Activated CD4-positive, alpha-beta T cell treated with anti-CD3 and anti-CD28 coated beads, Interleukin-2, amount 50 U/mL, for 24 hours (primary cell): ENCODE measurements at places on chromosomes 12 and 14.

DNA sequence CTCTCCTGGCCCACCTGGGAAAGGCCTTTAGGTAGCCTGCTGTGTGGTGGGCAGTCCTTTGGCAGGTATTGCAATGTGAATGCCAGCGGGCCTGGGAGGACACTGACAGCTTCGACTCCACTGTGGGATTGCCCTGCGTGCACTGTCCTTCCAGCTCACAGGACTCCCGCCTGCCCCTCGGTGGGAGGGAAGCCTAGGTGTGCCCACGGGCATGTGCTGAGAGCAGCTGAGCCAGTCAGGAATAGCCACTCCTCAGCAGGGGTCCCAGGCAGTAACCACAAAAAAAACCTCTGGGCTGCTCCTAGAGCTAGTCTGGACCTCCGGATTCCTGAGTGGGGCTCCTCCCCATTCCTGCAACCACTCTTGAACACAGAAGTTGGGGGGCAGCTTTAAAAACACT, 278.2 kb downstream of the FOXN3 start:
- no peak for DNase-seq

- DNase-seq: no peak
Observed at GRCh38 chr12:42143452-42144157, 1.1 kb downstream of the GXYLT1 start.

GRCh38 chr12:24062642-24063245, 113.3 kb upstream of the SOX5 start:
- DNase-seq: no peak

- no peak for DNase-seq
Observed at GRCh38 chr14:65976761-65977404, 509.3 kb upstream of the CCDC196 start.

GRCh38 chr12:128783129-128783574, 40.6 kb downstream of the SLC15A4 start:
- DNase-seq: peak; percentile 11

- no peak for DNase-seq
Observed at GRCh38 chr14:51069055-51069454, 25.9 kb downstream of the TRIM9 start.

DNA sequence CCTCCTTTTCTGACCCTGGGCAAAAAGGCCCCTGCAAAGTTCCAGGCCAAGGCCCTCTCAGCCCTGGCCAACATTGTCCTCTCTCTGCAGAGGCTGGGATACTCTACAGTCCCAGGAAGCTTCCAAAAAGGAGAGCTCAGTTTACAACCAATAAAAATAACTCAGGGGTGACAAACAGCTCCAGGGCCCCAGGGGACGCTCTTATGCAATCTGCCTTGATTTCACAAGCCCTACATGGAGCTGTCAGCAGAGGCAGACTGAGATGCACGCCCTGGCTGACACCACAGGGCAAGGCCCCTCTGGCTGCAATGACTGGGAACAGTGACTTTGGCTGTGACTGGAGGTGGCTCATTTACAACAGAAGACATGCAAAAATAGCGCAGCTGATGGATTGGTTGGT, 129.0 kb upstream of the MED13L start:
- no peak for DNase-seq

- DNase-seq: no peak
Observed at GRCh38 chr12:66735275-66735674, 56.4 kb upstream of the GRIP1 start.

- DNase-seq: no peak
Observed at GRCh38 chr12:47862167-47862750, 42.5 kb downstream of the VDR start.

DNA sequence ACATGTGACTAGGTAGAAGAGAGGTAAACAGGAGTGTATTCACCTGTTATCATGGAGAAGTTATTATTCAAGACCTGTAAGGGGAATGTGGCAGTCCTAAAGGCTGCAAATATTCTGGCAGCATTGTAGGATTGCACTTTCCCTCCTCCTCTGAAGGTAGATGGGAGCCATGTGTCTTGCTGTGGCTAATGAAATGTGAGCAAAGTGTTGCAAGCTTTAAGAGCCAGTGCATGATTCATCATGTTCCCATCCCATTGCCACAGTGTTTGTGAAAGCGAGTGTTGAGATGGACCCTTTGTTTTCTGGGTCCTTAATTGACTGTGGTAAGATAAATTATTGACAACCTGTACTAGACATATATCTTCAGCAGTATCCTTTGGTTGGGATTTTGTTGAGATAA, 128.7 kb downstream of the RGS6 start:
- DNase-seq: no peak

DNA sequence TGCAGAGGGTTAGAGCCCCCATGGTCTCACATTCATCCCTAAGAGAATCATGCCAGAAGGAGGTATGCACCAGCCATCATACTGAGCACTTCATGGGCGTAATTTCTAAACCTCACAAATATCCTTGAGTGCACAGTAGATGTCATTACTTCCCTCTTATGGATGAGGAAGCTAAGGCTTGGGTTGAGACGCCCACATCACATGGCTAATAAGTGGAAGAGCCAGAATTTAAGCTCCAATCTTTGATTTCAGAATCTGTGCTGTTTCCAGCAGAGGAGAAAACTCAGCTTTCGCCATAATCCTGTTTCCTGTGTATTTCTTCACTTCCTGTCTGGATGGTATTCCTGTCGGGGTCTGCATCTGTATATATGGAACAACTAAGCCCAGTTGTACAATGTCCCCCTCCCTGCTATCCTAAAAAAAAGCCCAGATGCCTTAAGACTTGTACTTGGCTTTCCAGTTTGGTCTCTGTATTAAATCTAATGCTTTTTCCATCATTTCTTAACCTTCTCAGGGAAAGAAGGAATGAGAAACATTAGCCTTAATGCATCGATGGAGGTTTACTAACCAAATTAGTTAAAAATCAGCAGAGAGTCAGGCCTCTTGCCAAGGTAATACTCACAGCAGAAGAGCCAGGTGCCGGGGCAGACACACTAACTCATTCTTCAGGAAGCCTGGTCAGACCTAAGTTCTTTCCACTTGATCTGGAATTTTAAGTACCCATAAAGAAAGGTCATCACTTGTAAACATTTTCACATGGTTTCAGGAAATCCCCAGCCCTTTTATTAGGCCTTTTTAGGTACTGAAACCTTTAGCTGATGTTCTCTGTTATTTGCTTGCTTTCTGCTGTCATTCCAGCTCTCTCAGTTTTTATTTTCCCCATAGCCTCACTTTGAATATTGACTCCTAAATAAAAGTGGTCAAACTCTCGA, 5.3 kb downstream of the ISCU start:
- no peak for DNase-seq

DNA sequence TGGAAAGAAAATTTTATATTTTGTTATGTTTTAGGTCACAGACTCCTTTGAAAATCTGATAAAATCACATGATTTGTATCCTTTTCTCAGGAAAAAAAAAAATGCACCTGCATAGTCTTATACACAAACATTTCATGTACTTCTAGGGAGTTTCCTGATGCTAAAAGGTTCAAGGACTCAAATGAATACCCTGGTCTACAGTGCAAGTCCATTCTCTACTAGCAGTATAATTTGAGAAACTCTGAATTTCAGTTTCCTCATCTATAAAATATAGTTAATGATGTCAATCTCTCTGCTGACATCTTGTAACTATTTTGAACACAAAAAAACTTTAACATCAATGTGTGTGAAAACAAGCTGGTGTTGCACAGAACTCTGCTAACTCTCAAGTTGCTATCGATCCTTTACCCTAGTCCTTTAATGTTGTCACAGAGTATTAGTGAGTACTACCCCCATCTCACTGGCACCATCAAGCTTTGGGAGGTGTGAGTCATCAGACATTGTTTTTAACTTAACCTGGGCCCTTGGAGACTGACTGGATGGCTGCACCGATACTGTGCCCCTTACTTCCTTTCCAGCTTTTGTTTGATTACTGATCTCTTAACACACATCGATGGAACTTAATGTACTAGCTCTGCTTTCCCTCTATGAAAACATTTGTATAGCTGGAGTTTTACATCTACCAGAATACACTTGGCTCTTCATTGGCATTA, 251.9 kb upstream of the SOX5 start:
- no peak for DNase-seq

GRCh38 chr12:122834104-122834920, 945 bp upstream of the HIP1R start:
- no peak for DNase-seq

DNA sequence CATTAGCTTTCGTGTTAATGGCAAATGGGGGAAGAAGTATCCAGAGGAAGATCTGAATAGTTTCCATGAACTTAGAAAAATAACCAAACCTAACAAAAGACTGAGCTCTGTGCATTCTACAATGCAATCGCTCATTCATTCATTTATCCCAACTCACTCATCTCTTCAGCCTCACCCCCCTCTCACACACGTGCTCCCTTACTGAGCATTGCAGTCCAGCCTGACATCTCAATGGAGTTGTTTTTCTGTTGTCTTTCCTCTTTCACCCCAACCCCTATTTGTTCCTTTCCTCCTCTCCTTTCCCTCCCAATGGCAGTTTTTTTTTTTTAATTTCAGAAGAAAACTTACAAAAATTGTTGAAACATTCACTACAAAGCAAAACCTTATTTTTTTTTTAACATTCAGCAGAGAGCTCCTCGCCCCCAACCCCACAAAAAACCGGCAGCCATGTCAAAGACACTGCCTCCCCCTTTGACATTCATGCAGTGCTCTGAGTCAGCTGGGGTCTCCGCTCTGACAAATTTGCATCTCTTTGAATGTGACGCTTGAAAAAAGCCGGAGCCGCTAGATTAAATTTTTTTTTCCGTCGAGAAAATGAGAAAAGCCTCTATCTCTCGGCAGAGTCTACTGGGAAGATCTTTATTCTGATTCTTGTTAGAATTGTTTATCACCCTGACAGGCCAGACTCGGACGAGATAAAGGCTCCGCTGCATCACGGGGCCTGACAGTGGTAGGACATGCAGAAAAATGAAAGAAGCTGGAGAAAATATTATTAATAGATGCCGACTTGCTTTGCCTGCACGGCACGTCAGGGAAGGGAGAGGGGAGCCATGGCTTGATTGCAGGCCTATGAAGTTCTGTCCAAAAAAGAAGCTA, 775.6 kb downstream of the VRK1 start:
- DNase-seq: no peak

GRCh38 chr12:122093098-122093883, 14.7 kb downstream of the MLXIP start:
- no peak for DNase-seq

DNA sequence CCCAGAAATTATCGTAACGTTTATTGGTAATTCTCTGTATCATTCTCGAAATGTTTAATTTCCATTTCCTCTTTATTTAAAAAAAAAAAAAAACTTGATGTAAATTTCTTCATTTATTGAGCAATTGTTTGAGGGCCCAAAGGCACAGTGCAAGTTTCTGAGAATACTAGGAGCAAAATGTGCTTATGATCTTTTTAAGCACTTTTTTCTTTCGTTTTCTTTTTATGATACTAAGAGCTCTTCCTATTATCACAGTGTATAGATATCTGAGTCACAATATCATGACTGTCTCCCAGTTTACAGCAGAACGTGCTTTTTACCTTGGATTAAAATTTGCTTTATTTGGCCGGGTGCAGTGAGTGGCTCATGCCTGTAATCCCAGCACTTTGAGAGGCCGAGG, 5.6 kb downstream of the ATP2A2 start:
- DNase-seq: no peak

DNA sequence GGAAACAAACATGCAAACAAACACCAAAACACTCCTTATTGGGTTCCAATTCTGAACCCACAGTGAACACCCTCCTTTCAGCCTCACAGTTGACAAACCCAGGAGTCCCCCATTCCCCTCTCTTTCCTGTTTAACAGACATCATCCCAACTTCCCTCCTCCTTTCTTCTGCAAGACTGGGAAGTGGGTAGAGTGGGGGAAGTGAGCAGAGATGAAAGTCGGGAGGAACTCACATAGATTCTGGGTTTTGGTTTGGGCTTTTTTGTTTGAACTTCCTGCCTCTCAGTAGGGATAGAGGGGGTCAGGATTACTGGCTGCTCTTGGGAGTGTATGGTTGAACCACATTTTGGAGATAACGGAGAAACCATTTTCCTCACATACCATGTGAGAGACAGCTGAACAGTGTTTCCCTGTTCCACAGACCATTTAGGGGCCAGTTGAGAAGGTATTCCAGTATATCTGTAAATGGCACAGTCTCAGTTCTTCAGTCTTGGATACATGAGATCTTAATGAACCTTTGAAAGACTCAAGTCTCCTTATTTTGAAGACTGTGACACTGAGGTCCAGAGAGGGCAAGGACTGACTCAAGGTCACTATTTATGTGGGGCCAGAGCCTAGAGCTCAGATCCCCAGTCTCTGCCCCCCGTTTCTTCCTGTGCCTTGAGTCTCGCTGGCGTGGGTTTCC, 3.9 kb upstream of the GPR84 start:
- no peak for DNase-seq

- DNase-seq: no peak
Observed at GRCh38 chr12:62657363-62657632, 190.7 kb downstream of the MON2 start.

- no peak for DNase-seq
Observed at GRCh38 chr14:24443053-24443665, 583 bp upstream of the SDR39U1 start.

- DNase-seq: no peak
Observed at GRCh38 chr12:95553197-95553943, 2.1 kb upstream of the USP44 start.

DNA sequence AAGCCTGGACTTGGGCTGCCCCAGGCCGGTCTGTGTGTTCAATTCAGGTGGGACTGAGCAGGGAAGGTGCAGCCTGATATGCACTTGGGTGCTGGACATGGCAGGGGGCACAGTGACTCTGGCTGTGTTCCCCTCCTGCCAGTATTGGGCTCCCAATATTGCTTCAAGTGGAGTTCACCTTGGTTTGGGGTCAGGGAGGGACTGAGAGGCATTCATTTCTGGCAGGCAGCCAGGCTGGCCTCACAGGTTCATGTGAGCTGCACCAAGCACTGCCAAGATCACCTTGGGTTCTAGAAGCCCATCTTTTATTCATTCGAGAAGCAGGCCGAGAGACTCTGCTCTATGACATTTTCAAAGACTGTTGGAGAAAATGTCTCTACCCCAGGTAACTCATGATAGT, 245.0 kb downstream of the CHST11 start:
- no peak for DNase-seq

- DNase-seq: no peak
Observed at GRCh38 chr14:38065106-38065762, 142.5 kb upstream of the SSTR1 start.

DNA sequence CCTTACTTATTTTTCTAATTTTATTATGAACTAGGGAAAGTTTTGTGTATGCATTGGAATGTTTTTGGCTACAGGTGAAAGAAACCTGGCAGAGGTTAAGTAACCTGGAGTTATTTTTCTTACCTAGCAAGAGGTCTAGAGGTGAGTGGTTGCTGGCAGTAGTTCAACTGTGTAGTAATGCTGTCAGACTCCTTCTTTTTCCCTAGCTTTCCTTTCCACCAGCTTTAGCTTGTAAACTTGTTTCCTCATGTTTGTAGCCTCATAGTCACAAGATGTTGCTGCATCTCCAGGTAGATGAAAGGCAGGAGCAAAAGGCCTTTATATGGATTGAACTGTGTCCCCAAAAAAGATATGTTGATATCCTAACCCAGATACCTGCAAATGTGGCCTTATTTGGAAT, 105.1 kb upstream of the AMIGO2 start:
- no peak for DNase-seq

DNA sequence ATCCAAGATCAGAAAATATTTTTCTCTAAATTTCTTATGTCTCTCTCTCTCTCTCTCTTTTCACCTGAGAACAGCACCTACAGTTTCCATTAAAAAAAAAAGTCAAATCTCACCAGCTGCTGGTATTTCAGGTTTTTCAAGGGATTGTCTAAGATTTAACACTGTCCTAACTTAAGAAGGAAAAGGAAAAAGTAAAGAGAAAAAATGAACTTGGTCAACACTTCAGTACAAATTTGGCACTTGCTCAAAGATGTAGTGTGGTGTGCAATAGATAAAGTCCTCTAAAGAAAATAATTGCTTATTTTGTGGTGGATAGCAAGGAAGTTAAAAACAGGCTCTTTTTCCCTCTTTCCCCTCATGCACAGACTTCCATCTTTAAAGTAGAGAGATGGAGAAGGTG, 416.2 kb downstream of the SOX5 start:
- DNase-seq: no peak
